Stimulated activated naive CD4-positive, alpha-beta T cell (primary cell): ENCODE measurements at places on chromosomes 2 and 18.

DNA sequence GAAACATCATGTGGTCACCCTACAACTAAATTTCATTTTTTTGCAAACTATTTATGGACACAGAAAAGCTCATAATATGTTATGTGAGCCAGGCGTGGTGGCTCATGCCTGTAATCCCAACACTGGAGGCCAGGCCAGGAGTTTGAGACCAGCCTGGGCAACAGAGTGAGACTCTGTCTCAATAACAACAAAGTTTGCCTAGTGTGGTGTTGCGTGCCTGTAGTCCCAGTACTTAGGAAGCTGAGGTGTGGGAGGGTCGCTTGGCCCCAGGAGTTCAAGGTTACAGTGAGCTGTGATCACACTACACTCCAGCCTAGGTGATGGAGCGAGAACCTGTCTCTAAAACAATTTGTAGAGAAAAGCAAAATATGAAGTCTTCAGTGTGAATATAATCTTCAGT is 5.8 kb downstream of the IAH1 start:
- no peak for DNase-seq

GRCh38 chr2:97740590-97741182 is 27.3 kb downstream of the ZAP70 start:
- DNase-seq, result no peak

- no peak for DNase-seq
Measured at GRCh38 chr18:75496151-75496550, 68.6 kb upstream of the SMIM21 start.

DNA sequence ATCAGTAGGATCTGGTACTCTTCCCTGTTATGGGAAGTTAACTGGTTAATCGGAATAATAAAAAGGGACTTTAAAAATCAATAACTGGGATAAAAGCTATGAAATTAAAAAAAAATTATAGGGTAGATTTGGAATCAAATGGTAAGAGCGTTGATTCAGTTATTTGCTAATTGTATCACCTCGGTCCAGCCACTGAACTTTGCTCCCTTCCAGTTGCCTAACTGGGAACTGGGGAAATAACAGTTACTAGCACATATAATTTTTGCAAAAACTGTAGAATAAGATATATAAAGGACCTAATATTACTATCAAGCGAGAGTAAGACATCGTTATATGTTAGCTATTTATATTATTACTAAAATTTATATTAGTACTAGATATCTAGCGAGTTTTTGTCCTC is 302.1 kb downstream of the LRP1B start:
- no peak for DNase-seq

GRCh38 chr2:152284398-152284797 is 50.6 kb upstream of the FMNL2 start:
- no peak for DNase-seq

- no peak for DNase-seq
Measured at GRCh38 chr2:68709421-68709911, 25.1 kb upstream of the ARHGAP25 start.

DNA sequence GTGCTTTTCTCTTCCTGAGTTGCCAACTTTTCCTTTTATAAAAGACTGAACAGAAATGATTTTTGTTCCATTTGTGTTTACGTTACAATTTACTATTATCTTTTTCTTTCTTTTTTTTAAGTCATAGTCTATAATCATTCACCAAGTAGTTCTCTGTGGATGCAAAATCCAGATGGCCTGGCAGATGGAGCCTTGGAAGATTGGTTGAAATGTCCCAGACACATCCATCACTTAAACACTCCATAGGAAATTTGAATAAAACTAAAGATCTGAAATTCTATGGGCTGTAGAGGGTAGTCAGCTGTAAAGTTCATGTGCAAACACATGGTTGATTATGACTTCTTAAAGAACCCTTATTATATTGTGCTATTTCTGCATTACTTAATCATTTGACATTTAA is 164.8 kb upstream of the DOCK10 start:
- DNase-seq, result no peak

DNA sequence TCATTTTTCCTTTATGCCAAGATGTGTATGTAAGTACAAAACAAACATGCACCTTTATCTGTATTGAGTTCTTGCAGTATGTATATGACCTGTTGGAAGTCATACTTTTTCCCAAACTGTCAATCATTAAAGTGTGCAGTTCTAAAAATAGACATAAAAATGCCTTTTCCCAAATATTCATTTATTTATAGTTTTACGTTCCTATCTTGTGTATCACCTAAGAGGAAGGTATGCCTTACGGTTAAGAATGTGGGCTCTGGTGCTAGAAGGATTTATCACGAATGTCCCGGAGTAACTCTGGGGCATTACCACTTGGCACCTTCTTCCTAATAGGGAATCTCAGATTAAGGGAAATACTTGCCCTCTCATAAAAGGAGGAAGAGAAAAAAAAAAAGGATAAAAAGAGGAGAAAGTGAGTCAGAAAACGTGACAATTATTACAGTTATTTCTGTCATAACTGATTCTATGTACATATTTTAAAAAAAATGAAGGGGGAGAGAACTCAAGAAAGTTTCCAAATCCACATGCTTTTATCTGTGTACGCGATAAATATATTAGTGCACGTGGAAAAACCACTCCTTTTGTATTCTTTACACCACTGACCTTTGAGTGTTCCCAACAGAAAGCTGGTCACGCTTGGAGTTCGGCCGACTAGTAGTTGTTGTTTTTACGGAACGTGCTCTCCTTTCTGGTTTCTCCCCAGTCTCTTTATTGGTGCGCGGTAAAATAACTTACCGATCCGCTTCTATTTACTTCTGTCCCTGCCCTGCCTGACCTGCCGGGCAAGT is 721 bp downstream of the MCEE start:
- DNase-seq, result no peak

DNA sequence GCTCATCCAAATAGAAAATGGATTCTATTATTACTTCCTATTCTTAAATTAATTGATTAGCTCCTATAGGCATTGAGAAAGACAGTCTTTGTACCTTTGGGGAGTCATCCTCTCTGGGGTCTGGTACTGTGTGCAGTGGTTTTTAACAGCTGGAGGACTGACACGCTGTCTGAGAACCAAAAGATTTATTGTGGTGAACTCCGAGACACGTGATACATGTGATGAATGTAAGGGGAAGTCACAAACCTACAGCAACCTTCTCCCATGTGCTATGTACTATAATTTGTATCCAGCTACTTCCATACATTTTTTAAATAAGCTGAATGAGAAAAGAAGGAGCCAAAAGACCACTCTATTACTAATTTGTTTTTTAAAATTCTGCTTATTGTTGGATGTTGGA is 133.7 kb downstream of the GALNT3 start:
- DNase-seq, result no peak

DNA sequence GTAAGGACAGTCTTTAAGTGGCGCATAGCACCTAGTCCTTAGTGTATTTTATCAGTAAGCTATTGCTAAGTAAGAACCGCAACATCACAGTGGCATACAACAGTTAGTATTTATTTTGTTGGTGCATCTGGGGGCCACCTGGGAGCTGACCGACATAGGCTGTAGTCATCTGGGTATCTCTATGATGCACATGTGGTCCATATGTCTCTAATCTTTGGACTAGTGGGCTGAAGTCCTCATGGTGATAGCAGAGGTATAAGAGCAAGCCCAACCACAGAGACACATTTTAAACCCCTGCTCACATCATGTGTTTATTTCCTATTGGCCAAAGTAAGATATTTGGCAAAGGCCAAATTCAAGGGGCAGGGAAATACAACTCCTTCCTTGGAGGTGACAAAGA is 2.9 kb downstream of the CAMKMT start:
- DNase-seq, result no peak

- no peak for DNase-seq
Measured at GRCh38 chr2:133504566-133505505, 63.4 kb downstream of the NCKAP5 start.

DNA sequence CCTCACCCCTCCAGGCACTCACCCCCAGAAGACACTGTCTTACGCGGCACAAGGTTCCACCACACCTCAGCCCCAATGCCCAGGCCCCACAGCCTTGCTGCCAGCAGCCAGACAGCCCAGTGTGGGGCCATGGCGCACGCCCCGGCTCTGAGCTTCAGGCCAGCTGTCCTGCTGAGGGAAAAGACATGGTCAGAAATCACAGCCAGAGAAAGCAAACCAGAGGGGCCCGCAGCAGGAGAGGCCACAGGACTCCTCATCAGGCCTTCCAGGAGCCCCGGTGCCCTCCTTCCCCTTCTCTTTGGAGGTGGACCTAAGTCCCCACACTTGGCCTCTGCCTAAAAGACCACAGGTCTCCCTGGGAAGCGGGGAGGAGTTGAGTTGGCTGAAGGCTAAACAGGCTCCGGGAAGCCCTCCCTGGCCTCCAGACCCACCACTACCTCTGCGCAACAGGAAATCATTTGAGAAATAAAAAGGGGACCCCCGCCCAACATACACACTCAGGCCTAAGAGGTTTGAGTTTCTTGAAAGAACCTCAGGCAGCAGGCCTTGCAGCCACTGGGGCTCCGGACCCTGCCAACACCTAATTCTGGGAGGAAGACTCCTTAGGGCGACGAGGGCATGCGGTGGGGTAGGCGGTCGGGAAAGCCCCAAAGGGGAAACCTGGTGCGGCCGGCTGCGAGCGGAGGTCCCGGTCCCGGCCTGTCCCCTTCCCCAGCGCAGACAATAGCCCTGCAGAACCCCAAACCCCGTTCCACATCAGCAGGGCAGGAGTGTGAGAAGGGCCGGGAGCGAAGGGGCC is 1.9 kb downstream of the SEMA4C start:
- DNase-seq, result no peak
